ENCODE measurements at places on chromosomes 11 and 22. TPM values are rescaled to one million over a fixed set of nuclear protein-coding genes. Genes with fewer than 3 reads are reported as not detected.

DNA sequence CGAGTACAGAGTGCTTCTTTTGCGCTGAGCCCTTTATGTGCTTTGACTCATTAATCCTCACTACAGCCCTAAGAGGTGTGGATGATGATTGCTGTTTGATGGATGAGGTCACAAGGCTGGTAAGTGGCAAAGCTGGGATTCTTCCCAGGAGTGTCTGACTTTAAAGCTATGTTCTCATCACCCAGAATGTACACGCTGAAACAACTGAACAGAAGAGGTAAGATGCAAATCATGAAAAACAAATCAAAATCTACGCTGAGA is 37.7 kb upstream of the CREB3L1 start:
- no peaks in the 10 kb centered on the region for H3K36me3 ChIP-seq
- peaks cover 2% of the 10 kb centered on the region for H3K4me1 ChIP-seq
- H3K27me3 ChIP-seq: peaks cover 4% of the 10 kb centered on the region
- H3K4me3 ChIP-seq: no peak overlapping the region
- no peak overlapping the region for H3K27ac ChIP-seq

- H3K4me3 ChIP-seq: no peak overlapping the region
- H3K27ac ChIP-seq: no peak overlapping the region
- no peaks in the 10 kb centered on the region for H3K36me3 ChIP-seq
- peaks cover 11% of the 10 kb centered on the region for H3K4me1 ChIP-seq
- H3K27me3 ChIP-seq: no peaks in the 10 kb centered on the region
- no peak for DNase-seq
Measured at GRCh38 chr11:35173616-35174566, 34.9 kb downstream of the CD44 start.

GRCh38 chr11:36316049-36316448 is 20.0 kb downstream of the PRR5L start:
- no peak overlapping the region for H3K27ac ChIP-seq
- H3K36me3 ChIP-seq: no peaks in the 10 kb centered on the region
- H3K4me3 ChIP-seq: no peak overlapping the region
- no peak for DNase-seq
- no peaks in the 10 kb centered on the region for H3K27me3 ChIP-seq
- H3K4me1 ChIP-seq: no peaks in the 10 kb centered on the region

GRCh38 chr22:24599514-24599913 is 3.5 kb upstream of the GGT1 start:
- H3K4me1 ChIP-seq: no peaks in the 10 kb centered on the region
- no peaks in the 10 kb centered on the region for H3K36me3 ChIP-seq

GRCh38 chr22:25882360-25882759 is 140.4 kb downstream of the MYO18B start:
- H3K36me3 ChIP-seq: no peaks in the 10 kb centered on the region
- no peaks in the 10 kb centered on the region for H3K27me3 ChIP-seq
- no peaks in the 10 kb centered on the region for H3K4me1 ChIP-seq
- no peak for DNase-seq
- no peak overlapping the region for H3K4me3 ChIP-seq

DNA sequence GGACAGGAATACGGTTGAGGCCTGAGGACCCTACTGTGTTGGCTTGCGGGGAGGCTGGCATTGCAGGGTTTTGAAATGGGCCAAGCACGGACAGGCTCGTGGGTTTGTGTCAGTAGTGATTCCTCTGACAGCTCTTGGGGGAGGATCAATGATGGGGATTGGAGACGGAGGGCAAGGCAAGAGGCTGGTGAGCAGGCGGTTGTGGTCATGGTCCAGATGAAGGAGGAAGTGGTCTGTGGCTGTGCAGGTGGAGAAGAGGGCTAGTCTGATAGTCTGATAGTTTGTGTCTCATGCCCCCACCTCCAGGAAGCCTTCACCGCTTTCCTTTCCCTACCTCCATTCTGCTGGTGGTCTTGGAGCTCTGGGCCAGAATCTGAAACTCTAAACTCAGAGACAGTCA is 3.0 kb downstream of the MAFF start:
- no peak overlapping the region for H3K4me3 ChIP-seq
- H3K4me1 ChIP-seq: no peaks in the 10 kb centered on the region
- DNase-seq: no peak
- H3K27ac ChIP-seq: no peak overlapping the region
- H3K36me3 ChIP-seq: no peaks in the 10 kb centered on the region

DNA sequence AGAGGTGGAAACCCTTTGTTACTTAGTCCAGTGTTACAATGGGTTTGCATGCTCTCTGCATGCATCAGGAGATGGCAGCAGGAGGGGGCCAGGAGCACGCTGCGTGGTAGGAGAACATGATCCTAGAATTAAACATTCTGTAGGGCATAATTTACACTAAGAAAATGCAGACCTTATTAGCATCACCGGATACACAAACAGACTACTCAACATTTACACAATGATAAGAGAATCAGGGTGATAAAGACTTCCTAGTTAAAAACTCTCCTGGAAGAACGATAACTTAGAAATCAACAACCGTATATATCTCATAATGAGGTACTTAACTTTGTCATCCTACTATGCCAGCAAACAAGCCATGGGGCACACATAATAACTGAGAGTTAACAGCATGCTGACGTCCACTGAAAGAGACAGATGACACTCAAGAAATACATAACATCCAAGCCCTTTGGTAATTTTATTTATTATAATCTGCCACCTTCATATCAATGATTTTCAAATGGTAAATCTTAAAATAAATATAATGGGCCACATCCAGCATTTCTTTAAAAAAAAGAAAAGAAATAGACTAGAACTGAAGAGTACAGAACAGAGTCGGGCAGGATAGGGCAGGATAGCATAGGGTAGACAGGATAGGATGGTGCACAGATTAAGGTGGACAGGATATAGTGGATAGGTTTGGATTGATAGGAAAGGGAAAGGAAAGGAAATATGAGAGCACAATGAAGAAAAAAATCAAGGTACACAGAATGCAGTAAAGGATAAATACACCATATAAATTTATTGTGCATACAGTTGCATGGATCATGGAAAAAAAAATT is 27.5 kb downstream of the CADM1 start:
- peak overlapping the region; percentile 60 for H3K4me3 ChIP-seq
- no peaks in the 10 kb centered on the region for H3K36me3 ChIP-seq
- no peak overlapping the region for H3K27ac ChIP-seq
- DNase-seq: no peak

DNA sequence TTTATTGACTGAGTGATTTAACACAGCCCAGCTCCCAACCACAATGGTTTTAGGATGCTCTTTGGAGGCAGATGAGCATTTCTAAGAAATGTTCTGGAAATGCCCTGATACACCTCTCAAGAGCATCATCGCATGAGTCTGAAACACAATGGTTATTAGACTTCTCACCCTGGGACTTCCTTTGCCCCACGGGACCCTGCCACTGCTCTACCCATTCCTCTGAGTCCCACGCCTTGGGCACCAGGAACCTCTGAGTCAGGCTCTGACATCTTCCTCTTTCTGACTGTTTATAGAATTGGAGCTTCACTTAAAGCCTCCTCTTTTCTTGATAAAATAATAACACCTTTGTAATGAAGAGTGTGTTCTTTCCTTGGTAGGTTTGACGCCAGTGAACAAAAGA is 85.6 kb upstream of the PARVA start:
- no peaks in the 10 kb centered on the region for H3K27me3 ChIP-seq
- H3K36me3 ChIP-seq: peaks cover 2% of the 10 kb centered on the region
- H3K4me3 ChIP-seq: no peak overlapping the region
- no peaks in the 10 kb centered on the region for H3K4me1 ChIP-seq
- no peak for DNase-seq

- H3K36me3 ChIP-seq: no peaks in the 10 kb centered on the region
- no peak overlapping the region for H3K27ac ChIP-seq
- no peak for DNase-seq
- no peak overlapping the region for H3K4me3 ChIP-seq
- H3K27me3 ChIP-seq: no peaks in the 10 kb centered on the region
Measured at GRCh38 chr11:3080104-3080503, 22.9 kb upstream of the CARS1 start.

- no peaks in the 10 kb centered on the region for H3K4me1 ChIP-seq
- DNase-seq: no peak
- H3K27ac ChIP-seq: no peak overlapping the region
- peaks cover 56% of the 10 kb centered on the region for H3K36me3 ChIP-seq
Measured at GRCh38 chr22:20745119-20745518, 28.8 kb upstream of the SERPIND1 start.

DNA sequence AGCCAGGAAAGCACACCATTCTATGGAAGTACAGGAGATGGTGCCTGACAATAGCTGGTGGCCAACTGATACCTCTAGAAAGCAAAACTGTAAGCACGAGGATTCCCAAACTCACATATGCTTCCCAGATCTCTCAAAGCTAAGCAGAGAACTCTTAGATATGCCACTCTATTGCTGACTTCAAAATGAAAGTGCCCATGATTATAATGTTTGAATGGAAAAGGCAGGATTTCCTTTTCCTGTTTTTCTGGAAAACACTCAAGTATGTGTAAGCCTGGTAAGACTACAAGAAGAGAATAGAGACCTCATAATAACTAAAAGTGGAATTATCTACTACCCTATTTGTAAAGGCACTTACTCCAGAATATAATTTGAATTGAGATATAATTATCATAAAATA is 2.6 kb upstream of the CARD18 start:
- H3K4me1 ChIP-seq: no peaks in the 10 kb centered on the region
- no peak for DNase-seq
- H3K4me3 ChIP-seq: no peak overlapping the region
- H3K27ac ChIP-seq: no peak overlapping the region

GRCh38 chr11:105763594-105763993 is 153.7 kb downstream of the GRIA4 start:
- no peak for DNase-seq
- no peaks in the 10 kb centered on the region for H3K27me3 ChIP-seq
- H3K4me1 ChIP-seq: no peaks in the 10 kb centered on the region
- H3K36me3 ChIP-seq: no peaks in the 10 kb centered on the region
- H3K27ac ChIP-seq: no peak overlapping the region

- no peaks in the 10 kb centered on the region for H3K36me3 ChIP-seq
- H3K4me3 ChIP-seq: no peak overlapping the region
- H3K27ac ChIP-seq: no peak overlapping the region
- no peaks in the 10 kb centered on the region for H3K4me1 ChIP-seq
- H3K27me3 ChIP-seq: no peaks in the 10 kb centered on the region
Measured at GRCh38 chr11:58688789-58689503, 42.8 kb downstream of the GLYAT start.

Gene AASDHPPT
- total RNA-seq: 47.1 TPM

Gene SLC22A25
- not detected for total RNA-seq

Gene REXO2
- 88.8 TPM for total RNA-seq

Gene TSG101
- 48.1 TPM for total RNA-seq

Gene B3GAT1
- total RNA-seq: 29.3 TPM

Gene MMP27
- not detected for total RNA-seq

Gene UBQLN3
- total RNA-seq: not detected
